Mesenchymal stem cell (in vitro differentiated cells and primary cell): ENCODE measurements at places on chromosomes 16 and 17.
A peak's percentile ranks its signal among the peaks of the same experiment; 100 is the strongest.

DNA sequence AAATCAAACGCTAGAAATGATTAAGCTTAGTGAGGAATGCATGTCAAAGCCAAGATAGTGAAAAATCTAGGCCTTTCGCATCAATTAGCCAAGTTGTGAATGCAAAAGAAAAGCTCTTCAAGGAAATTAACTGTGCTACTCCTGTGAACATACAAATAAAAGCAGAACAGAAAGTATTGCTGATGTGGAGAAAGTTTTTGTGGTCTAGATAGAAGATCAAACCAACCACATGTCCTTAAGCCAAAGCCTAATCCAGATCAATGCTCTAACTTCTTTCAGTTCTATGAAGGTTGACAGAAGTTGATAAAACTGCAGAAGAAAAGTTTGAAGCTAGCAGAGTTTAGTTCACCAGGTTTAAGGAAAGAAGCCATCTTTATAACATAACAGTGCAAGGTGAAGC, 1044.6 kb downstream of the CDH11 start:
- DNase-seq = no peak

DNA sequence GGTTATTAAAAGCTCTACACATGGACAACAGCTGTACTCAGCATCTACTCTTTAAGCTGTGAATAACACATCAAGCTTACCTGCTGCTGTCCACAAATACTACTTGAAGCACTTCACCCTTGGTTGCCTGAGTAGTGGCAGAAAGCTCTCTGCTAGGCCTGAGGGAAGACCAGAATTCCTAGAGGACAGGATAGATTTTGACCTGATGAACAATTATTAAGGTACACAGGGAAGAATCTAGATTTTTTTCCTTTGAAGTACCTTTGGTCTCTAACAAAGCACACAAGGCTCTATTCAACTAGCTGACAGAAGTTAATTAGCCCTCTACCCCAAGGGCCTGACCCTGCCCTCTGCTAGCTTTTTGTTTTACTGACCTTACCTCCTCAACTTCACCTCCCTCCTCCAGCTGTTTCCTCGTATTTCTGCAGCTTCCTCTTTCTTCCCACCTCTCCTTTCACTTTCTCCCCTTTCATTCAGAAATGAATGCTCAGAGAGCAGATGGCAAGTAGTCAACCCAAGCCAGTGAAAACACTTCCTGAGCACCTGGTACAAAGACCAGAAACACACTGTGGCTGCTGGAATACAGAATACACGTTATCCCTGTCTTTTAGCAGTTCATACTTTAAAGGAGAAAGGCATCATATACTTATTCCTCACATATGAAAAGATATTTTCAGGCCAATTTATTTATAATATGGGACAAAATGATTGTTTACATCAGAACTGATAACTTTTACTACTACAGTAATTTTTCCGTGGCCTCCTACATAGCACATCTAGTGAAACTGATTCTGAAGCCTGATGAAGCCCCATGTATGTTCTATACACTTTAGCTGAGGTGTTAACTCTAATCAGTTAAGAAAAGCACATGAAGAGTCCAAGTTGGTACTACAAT, 5.7 kb upstream of the VEZF1 start:
- no peak for DNase-seq

DNA sequence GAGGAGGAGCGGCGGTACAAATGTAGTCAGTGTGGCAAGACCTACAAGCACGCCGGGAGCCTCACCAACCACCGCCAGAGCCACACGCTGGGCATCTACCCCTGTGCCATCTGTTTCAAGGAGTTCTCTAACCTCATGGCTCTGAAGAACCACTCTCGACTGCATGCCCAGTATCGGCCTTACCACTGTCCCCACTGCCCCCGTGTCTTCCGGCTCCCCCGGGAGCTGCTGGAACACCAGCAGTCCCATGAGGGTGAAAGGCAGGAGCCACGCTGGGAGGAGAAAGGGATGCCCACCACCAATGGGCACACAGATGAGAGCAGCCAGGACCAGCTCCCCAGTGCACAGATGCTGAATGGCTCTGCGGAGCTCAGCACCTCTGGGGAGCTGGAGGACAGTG, 2.8 kb downstream of the ZNF646 start:
- DNase-seq = no peak

DNA sequence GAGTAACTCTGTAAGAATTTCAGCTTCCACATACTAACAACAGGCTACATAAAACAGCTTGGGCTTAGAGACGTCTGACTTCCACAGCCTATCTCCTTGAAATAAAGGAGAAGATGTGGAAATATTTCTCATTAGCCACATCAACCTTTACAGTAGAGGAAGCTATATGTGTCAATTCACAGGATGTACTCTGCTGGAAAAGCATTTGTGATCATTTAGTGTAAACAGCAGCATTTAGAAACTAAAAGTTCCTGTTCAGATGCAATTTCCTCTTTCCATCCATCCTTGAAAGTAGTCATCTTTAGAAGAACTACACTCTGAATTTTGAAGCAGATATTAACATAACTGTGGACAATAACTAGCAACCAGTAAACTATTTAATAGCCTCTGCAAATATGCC, 46.2 kb downstream of the XPO6 start:
- no peak for DNase-seq

DNA sequence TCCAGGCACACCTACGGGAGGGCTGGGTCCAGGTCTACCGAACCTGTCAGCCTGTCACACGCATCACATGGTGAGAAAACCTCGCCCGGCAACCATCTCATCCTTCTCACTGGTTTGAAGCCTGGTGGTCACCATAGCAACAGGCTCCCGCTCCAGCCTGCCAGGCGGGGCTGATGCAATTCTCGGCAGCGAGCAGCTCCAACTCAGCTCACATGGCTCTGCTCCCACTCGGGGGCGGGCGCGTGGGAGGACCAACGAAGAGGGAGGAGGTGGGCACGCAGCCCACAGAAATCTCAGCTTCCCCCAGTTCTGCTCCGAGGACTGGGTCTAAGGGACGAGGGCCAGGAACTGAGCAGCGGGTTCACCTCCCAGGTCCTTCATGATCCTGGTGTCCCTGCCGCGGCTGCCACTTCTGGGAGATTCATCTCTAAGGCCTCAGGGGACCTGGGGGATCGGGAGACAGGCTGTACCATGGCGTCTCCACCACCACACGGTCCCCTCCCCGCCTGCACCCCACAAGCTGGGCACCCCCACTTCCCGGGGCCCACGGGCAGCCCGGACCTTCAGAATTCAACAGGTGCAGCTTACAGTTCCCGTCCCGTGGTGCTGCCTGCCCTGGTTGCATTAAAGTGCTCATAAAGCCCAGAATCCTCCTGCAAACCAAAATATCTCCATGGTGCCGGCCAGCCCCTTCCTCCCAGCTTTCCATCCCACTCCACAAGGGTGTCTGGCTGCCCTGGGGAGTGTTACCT, 25.8 kb downstream of the ABR start:
- DNase-seq = no peak

DNA sequence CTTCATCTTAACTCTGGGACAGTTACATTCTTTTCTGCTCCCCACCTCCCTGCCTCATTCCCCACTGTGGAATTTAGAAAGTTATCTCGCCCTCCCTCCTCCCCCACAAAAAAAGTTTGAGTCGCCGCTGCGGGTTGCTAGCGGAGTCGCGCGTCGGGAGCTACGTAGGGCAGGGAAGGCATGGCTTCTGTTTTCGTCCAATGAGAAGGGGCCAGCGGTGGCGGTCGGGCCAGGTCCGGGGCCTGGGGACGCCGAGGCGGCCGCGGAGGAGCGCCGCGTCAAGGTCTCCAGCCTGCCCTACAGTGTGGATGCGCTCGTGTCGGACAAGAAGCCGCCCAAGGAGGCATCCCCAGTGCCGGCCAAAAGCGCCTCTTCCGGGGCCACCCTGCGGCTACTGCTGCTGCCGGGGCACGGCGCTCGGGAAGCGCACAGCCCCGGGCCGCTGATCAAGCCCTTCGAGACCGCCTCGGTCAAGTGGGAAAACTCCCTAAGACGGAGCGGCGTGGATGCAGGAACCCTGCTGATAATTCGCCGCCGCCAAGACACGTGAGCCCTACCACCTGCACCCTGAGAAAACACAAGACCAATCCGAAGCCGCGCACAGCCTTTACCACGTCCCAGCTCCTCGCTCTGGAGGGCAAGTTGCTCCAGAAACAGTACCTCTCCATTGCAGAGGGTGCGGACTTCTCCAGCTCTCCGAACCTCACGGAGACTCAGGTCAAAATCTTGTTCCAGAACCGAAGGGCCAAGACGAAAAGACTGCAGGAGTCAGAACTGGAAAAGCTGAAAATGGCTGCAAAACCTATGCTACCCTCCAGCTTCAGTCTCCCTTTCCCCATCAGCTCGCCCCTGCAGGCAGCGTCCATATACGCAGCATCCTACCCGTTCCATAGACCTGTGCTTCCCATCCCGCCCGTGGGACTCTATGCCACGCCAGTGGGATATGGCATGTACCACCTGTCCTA, 8.9 kb downstream of the OR4D1 start:
- DNase-seq = peak; percentile 3

- no peak for DNase-seq
Observed at GRCh38 chr16:12994402-12994801, 93.0 kb downstream of the SHISA9 start.

- no peak for DNase-seq
Observed at GRCh38 chr16:3152027-3152276, 17.1 kb downstream of the ZNF213 start.

GRCh38 chr17:80793421-80793820, 198.2 kb upstream of the CHMP6 start:
- DNase-seq = no peak

- DNase-seq = no peak
Observed at GRCh38 chr16:20838240-20838639, 31.9 kb downstream of the REXO5 start.

DNA sequence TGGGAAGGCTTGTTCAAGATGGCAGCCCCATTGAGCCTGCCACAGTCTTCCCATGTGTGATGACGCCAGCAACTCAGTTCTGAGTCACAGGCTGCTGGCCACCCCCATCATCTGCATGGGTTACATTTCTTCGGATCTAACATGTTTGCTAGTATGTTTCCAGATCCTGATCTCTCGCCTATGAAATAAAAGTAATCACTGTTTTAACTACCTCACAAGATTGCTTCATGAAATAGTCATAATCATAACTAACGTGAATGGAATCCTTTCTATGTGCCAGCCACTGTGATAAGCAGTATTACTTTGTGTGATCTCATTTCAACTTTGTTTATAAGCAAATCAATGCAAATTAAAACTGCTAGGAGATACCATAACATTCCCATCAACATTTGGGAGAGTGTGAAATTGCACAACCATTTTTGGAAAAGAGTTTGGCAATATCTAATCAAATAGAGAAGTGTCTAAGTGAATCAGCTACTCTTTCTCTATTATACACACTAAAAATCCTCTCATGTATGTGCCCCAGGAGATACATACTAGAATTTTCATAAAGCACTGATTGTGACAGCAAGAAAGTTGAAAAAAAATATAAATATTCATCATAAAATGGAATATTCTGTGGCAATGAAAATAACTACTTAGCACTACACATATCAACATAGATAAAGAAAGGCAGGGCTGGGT, 300.2 kb upstream of the IRX5 start:
- no peak for DNase-seq
